ENCODE measurements at places on chromosomes 7 and 10.

- no peak for DNase-seq
Observed at GRCh38 chr10:4372601-4373000, 453.4 kb upstream of the AKR1E2 start.

DNA sequence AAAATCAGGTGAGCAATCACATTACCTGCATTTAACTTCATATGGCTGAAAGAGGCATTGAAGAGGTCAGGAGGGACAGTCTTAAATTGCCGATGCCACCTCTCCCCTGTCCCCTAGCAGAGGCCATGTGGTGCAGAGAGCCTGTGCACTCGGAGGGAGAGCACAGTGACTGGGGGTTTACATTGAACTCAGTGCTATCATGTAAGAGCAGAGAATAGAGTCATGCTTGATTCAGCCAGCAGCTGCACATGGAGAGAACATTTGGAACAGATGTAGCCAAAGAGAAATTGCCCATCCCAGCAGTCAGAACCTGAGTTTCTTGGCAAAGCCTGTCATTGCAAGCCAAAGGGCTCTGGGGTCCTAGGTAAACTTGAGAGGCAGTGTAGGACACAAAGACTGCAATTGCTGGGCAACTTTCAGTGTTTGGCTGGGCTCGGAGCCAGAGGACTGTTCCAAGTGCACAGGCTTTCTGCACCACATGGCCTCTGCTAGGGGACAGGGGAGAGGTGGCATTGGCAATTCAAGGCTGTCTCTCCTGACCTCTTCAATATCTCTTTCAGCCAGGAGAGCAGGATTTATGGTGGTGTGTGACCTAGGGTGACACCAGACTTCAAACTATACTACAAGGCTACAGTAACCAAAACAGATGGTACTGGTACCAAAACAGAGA lies 267.1 kb downstream of the REEP3 start:
- DNase-seq, result no peak

- DNase-seq, result no peak
Observed at GRCh38 chr7:158284121-158284520, 303.5 kb downstream of the PTPRN2 start.

- no peak for DNase-seq
Observed at GRCh38 chr10:87734987-87735827, 75.5 kb downstream of the PAPSS2 start.

DNA sequence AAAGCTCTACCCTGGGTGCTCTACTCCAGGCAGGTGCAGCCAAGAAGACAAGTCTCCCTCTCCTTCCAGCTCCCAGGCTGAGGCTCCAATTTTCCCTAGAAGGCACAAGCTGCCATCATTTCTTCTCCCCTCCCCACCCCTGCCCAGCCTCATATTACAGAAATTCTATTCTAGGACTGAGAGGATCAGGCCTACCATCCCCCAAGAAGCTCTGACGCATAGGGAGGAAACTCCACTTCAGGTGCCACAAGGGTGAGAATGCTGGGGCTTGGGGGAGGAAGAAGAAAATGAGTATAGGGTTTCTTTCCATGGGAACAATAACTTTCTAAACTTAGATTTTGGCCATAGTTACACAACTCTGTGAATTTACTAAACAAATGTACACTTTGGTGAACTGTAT lies 35.3 kb downstream of the FEZF1 start:
- no peak for DNase-seq

GRCh38 chr10:14574291-14574690 lies 200.4 kb downstream of the FAM107B start:
- DNase-seq, result no peak

DNA sequence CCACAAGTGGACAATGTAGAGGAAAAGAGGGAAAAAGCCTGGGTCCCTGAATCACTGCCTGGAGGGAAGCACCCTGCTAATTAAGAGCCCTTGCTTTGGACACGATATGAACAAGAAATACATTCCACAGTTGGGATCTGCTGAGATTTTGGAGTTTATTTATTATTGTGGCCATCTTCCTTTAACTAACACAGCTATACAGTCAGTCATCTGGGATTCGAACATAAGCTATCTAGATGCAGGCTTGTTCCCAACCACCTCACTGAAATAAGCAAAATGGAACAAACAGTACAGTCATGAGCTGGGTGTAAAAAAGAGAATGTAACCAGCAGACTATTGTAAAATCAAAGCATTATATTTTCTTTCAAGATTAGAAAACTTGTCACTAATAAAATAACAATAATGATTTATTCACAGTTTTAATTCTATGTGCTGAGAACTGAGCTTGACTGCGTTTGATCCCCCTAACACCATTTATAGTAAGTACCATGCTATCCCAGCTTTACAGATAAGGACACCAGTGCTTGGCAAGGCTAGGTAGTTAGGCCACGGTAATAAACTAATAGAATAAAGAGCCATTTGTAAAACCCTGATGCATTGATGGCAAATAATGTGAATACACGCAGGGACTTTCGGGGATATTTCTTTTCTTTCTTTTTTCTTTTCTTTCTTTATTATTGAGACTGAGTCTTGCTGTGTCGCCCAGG lies 223.8 kb upstream of the KLF6 start:
- no peak for DNase-seq

- DNase-seq, result no peak
Observed at GRCh38 chr7:120164-120991, 72.0 kb upstream of the FAM20C start.

DNA sequence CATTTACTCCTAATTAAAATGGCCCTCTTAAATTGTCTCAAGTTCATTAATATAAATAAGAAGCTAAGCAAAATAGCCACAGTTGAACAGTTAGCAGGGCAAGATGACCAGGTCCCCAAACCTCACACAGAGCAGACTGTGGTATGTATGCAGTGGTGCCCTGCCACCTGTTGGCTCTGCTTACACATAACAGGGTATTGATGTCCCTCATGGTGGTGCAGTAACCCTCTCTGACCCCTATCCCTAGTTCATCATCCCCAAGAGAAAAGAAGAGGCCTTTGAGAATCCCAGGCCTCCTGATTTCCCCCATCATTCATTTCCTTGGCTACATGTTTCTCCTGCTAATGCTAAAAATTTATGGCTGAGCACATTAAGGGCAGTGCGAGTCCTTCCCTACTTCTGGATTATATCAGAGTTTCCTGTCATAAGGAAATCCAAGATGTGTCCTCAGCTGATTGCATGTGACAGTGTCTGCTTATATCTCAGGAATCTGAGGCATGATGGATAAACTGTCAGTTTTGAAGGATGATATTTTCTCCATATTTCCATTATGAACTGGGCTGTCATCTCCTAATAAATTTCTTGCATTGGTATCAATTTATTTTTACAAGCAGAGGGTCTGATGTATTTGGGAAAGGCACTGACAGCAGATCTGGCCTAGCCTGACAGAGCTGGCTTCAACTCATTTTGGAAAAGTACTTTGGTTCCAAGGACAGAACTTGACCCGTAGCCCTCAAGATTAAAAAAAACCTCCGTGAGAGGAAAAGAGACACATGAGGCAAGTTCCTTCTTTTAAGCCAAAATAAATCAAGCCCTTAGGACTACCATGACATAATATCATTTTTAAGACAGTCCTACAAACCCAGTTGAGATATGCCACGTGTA lies 880.6 kb downstream of the LRMDA start:
- DNase-seq, result no peak

DNA sequence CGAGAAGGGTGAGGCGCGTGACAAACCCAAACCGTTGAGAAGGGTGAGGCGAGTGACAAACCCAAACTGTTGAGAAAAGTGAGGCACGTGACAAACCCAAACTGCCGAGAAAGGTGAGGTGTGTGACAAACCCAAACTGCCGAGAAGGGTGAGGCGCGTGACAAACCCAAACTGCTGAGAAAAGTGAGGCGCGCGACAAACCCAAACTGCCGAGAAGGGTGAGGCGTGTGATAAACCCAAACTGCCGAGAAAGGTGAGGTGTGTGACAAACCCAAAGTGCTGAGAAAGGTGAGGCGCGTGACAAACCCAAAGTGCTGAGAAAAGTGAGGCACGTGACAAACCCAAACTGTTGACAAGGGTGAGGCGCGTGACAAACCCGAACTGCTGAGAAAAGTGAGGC lies 25.0 kb downstream of the ESYT2 start:
- no peak for DNase-seq

DNA sequence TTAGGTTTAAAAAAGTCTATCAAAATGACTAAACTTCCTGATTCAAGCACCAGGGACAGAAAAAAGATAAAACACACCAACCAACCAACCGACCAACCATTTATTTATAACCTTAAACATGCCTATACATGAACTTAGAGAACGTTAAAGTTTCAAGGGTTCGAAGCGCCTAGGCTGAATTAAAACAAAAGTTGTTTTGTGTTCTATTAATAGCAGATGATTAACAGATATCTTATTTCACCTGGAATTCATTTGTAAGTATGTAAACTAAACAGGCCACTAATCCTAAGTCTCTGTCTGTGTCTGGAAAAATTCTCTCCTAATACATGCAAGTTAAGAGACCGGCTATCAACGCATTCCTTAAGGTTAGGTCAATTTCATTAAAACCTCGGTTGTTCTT lies 1.4 kb downstream of the BAIAP2L1 start:
- no peak for DNase-seq

DNA sequence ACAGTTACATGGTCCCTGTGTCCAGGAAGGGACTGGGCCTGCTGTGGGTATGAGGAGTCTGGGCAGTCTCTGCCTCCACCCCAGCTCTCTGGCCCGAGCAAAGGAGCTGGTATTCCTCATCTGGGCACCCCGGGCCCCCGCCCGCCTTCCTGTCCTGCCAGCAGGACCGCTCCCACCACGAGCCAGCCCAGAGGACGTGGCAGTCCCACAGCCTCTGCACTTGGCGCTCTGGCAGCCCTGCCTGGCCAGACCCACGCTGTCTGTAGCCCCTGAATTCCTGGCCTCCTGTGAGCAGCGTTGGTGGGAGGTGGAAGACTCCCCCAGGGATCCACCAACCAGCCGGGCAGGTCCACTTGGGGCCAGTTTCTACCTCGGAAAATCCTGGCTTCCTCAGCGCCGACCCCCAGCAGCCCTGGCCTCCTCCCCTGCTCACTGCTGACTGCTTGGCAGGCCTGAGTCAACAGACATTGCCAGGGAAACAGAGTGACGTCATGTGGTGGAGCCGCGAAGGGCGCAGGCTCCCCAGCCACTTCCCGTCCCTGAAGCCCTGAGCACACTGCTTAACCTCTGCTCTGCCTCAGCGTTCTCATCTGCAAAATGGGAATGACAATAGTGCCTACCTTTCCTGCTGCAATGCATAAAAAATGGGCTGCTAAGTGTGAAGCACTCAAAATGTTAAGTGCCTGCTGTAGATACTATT lies 21.6 kb upstream of the LIMK1 start:
- DNase-seq, result peak; percentile 43

DNA sequence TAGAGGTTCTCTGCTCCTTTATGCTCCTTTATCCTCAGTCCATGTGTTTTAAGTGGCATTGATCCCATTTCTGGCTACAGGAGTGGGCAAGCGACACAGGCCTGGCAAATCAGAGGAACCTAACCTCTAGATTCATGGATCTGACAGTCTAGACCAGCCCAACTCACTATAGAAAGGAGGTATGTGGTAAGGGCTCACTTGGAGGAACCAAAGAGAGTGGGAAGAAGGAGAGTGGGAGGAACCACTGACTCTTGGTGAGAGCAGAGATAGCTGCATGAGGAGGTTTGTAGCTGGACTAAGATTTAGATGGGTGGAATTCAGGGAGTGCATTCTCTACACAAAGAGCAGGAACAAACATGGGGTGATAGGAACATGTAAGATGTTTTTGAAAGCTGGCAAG lies 11.6 kb upstream of the FRAT1 start:
- no peak for DNase-seq

GRCh38 chr10:131728286-131729228 lies 172.3 kb upstream of the PPP2R2D start:
- DNase-seq, result no peak

GRCh38 chr10:126595160-126595559 lies 75.3 kb downstream of the C10orf90 start:
- DNase-seq, result no peak

DNA sequence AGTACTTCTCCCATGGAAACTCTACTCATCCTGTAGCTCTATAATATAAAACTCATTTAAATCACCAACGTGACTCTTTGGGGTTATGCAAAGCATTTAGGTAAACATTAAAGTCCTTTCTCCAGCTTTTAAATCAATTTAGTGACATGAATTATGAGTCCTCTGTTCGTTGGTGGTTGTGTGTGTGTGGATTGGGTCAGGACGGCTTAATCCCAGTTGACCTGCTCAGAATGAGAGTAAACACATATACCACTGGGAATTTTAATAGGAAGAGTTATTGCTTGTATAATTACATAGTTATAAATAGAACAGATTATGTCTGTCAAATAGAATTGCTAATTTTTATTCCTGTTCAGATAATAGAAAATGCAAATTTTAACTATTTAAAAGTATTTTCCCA lies 30.7 kb upstream of the ADCY1 start:
- no peak for DNase-seq

DNA sequence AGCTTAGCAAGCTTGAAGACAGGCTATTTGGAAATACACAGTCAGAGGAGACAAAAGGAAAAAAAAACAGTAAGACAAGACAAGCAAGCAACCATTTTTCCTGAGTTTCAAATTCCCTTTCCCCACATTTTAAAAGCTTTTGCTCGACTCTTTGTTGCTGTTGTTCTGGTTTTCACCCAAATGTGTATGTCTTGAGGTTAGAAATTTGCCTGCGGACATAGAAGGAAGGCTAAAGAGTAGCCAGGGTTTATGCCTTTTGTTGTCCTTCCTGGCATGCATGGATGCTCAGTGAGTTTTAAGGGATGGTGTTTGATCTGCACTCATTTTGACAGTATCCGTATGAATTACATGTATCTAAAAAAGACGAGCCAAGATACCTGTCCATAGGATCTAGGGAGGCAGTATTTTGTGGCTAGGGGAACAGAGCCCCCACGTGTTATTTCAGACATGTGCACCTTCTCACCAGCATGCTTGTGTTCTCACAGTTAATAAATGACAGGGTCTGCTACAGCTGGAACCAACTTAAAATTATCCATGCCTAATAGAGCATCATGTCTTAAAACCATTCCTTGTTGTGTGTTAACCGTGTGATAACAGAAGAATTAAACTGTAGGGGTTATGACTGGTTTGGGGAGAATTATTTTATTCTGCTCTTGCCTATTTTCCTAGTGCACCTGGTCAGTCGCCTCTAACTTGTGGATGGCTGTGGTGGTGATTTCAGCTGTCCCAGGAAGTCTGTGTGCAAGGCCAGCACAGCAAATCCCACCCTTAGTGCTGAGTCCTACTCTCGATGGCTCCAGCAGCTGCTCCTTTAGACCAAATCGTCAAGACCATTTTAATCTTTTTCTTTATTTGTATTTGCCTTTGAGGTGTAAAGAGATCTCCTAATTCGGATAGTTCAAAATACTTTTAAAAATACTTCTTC lies 9.1 kb downstream of the WIPF3 start:
- DNase-seq, result no peak

- DNase-seq, result no peak
Observed at GRCh38 chr10:13820119-13820963, 233.6 kb downstream of the PRPF18 start.

GRCh38 chr10:49243610-49244283 lies 55.2 kb upstream of the C10orf71 start:
- no peak for DNase-seq

GRCh38 chr7:158237672-158238335 lies 349.8 kb downstream of the PTPRN2 start:
- no peak for DNase-seq
